ENCODE measurements at places on chromosomes 11 and 22. TPM values are rescaled to one million over a fixed set of nuclear protein-coding genes. Genes with fewer than 3 reads are reported as not detected.

DNA sequence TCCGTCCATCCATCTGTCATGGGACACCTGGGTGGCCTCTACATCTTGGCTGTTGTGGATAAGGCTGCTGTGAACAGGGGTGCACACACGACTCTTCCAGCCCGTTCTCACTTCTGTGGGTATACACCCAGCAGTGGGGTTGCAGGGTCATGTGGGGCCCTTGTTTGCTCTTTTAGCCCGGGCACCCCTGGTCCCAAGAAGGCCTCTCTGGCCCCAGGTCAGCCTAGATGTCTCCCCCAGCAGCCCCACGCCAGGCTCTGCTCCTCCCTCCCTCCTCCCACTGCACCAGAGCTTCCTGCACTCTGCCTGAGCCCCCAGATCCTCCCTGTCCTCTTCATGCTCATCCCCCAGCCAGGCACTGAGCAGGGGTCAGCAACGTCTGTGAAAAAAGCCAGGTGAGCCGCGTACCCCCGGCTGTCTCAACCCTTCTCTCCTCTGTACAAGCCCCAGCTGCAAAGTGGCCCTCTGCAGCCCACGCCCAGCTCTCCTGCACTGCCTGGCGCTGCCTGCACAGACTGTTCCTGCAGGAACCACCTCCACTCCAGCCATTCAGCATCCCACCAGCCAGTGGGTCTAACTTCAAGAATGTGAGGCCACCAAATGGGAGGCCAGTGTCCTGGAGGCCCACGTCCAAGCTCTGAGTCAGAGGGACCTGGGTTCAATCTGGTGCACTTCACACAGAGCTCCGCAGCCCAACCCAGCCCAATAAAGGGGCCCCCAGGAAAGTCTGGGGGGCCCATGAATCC, 1508.9 kb downstream of the BRD1 start:
- no peaks in the 10 kb centered on the region for H3K27me3 ChIP-seq
- no peak overlapping the region for H3K27ac ChIP-seq
- DNase-seq = no peak
- H3K4me3 ChIP-seq = no peak overlapping the region

GRCh38 chr11:100808904-100809491, 121.9 kb downstream of the ARHGAP42 start:
- H3K27ac ChIP-seq = no peak overlapping the region
- H3K4me3 ChIP-seq = no peak overlapping the region
- no peak for DNase-seq
- no peaks in the 10 kb centered on the region for H3K4me1 ChIP-seq
- H3K36me3 ChIP-seq = no peaks in the 10 kb centered on the region

DNA sequence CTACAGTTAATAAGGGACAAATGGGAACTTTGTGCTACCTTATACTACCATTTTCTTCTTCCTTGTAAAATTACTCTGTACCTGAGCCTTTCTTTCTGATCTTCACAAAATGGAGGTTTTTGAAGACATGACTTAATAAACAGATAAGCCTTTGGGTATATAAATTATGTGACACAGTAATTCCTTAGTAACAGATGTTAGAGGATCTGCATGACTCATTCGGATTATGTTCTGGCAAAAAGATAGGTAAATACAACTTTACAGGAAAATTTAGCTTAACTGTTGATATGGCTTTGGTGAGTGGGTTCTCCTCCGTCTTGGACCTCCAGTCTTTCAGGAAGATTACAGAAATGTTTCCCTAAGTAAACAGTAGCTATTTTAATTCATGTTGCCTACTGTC, 61.8 kb downstream of the BID start:
- H3K4me3 ChIP-seq = no peak overlapping the region
- H3K4me1 ChIP-seq = no peaks in the 10 kb centered on the region
- no peaks in the 10 kb centered on the region for H3K27me3 ChIP-seq
- no peaks in the 10 kb centered on the region for H3K36me3 ChIP-seq
- H3K27ac ChIP-seq = no peak overlapping the region
- DNase-seq = no peak

- no peaks in the 10 kb centered on the region for H3K36me3 ChIP-seq
- DNase-seq = no peak
- H3K27ac ChIP-seq = no peak overlapping the region
- H3K4me3 ChIP-seq = no peak overlapping the region
These were observed 120.7 kb upstream of the TOP3B start for GRCh38 chr22:22103078-22103875.

GRCh38 chr11:72422414-72422813, 11.9 kb downstream of the CLPB start:
- DNase-seq = no peak
- H3K27ac ChIP-seq = no peak overlapping the region
- H3K4me1 ChIP-seq = no peaks in the 10 kb centered on the region
- no peaks in the 10 kb centered on the region for H3K36me3 ChIP-seq
- H3K4me3 ChIP-seq = no peak overlapping the region

MMP10 gene
- total RNA-seq = not detected

- no peak for DNase-seq
- no peaks in the 10 kb centered on the region for H3K4me1 ChIP-seq
- H3K36me3 ChIP-seq = no peaks in the 10 kb centered on the region
- no peaks in the 10 kb centered on the region for H3K27me3 ChIP-seq
- no peak overlapping the region for H3K27ac ChIP-seq
These were observed 157.0 kb downstream of the SHANK2 start for GRCh38 chr11:71095294-71095850.

DNA sequence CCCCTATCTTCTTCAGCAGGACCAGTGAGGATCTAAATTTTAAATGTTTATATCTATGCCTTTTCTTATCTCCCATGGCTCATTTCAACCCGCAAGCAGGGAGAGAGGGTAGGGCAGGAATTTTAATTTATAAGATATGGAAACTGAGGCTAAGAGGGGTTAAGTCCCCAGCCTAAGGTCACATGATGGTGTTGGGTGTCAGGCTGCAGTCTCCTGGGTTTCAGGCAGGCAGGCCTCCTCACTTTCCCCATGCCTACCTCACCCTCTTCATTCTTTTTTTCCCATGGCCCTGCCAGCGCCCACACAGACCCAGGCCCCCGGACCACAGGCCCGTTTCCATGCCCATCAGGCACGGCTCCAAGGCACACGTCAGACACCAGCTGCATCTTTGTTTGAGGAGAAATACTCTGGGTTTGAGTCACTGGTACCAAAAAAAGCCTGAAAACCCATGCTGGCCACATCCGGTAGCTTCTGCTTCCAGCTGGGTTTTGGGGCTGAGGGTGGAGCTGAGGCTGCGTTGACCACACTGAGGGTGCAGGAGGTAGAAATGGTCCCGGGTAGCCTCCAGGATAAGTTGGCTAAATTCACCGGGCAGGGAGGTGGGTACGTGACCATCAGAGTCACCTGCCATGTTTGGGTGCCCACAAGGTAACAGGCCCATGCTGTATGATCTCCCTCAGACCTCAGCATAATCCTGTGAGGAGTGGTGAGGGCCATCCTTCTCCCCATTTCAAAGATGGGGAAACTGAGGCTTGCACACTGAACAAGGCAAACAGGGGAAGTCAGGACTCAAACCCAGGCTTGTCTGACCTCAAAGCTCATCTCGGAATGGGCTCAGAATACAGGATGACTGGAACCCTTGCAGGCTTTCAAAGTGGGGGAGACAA, 7.5 kb downstream of the CRYBB1 start:
- no peaks in the 10 kb centered on the region for H3K27me3 ChIP-seq
- H3K4me1 ChIP-seq = peaks cover 24% of the 10 kb centered on the region
- H3K36me3 ChIP-seq = no peaks in the 10 kb centered on the region

POLR2F gene
- total RNA-seq = 39.3 TPM

- no peaks in the 10 kb centered on the region for H3K27me3 ChIP-seq
- H3K4me1 ChIP-seq = peaks cover 12% of the 10 kb centered on the region
- H3K27ac ChIP-seq = no peak overlapping the region
- DNase-seq = peak; percentile 11
- H3K36me3 ChIP-seq = no peaks in the 10 kb centered on the region
These were observed 428.0 kb downstream of the LARGE1 start for GRCh38 chr22:33492210-33492651.

DNA sequence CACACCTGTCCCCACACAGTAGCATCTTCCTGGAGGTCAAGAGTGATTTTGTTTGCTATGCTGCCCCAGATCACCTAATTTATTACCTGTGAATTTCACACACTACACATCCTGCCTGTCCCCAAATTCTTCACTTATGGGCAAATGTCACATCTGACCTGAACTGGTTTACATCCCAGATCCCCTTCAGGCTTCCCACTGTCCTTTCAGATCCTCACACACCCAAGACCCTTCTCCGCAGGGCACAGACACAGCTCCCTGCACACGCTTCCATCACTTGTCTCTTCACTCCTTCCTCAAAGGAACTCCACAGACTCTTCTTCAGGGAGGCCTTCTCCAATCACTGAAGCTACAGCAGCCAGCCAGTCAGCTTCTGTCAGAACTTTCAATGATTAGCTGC, 118.7 kb upstream of the IGLL5 start:
- no peak overlapping the region for H3K4me3 ChIP-seq
- H3K27ac ChIP-seq = no peak overlapping the region
- H3K27me3 ChIP-seq = peaks cover 5% of the 10 kb centered on the region
- no peaks in the 10 kb centered on the region for H3K36me3 ChIP-seq
- no peak for DNase-seq

CRY2 gene
- total RNA-seq = 65.1 TPM

OR51E1 gene
- not detected for total RNA-seq

DNA sequence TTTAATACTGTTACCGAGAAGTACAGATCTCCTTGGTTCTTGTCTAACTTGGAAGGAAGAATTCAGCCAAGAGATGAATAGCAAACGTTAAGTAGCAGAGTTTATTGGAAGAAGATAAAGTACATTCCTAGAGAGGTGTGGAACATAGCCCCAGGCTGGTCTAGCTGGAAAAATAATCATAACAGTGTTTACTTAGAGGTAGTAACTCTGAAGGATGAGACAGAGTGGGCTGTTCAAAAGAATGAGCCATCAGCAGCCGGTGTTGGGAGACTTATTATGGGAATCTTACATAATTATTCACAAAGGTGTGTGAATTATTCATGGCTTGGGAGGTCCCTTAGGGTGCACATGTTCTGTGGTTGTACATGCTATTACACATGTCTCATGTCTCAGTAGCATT, 276.5 kb downstream of the LUZP2 start:
- H3K27ac ChIP-seq = no peak overlapping the region
- no peaks in the 10 kb centered on the region for H3K27me3 ChIP-seq
- H3K4me1 ChIP-seq = no peaks in the 10 kb centered on the region
- H3K36me3 ChIP-seq = no peaks in the 10 kb centered on the region

GVQW3 gene
- total RNA-seq = 8.2 TPM

PLAAT4 gene
- total RNA-seq = 12.6 TPM

DNA sequence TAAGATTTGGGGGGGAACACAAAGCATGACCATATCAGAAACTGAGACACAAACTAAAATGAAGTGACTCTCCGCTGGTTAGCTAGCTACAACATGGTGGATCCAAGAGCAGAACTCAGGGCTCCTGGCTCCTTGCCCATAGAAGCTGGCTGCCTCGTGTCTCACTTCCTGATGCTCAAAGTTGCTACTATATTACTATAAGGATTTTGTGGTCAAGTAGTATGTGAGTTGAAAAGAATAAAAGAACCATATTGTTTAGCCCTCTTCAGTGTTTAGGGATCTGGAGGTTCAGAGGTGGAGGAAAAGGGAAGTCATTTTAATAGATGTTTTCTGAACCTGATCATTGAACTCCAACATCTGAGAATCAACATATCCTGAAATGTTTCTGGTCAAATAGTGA, 16.9 kb upstream of the SIK2 start:
- no peaks in the 10 kb centered on the region for H3K36me3 ChIP-seq
- H3K4me3 ChIP-seq = no peak overlapping the region
- no peaks in the 10 kb centered on the region for H3K27me3 ChIP-seq
- H3K4me1 ChIP-seq = no peaks in the 10 kb centered on the region
- no peak for DNase-seq

DNA sequence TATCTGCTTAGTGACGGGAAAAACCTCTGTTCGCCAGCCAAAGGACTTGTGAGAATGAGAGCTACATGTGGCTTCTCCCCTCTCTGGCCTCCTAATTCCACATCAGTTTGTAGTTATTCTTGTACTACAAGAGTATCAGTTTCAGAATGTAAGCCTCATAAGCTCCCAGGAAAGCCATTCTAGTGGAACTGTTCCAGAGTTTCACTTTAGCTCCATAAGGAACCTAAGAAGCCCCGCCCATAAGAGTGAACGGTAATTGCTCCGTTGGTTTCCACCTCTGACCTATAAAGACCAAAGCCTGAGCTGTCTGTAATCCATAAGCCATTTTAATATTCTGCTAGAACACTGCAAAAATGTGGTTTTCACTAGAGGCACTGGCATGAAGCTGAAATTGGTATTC, 53.0 kb downstream of the SIK3 start:
- H3K27ac ChIP-seq = no peak overlapping the region
- H3K4me1 ChIP-seq = peaks cover 9% of the 10 kb centered on the region
- peaks cover 4% of the 10 kb centered on the region for H3K36me3 ChIP-seq
- no peak overlapping the region for H3K4me3 ChIP-seq
- H3K27me3 ChIP-seq = no peaks in the 10 kb centered on the region

GRCh38 chr11:92057849-92058442, 166.7 kb upstream of the FAT3 start:
- no peaks in the 10 kb centered on the region for H3K27me3 ChIP-seq
- no peaks in the 10 kb centered on the region for H3K4me1 ChIP-seq
- H3K4me3 ChIP-seq = no peak overlapping the region
- DNase-seq = no peak

DNA sequence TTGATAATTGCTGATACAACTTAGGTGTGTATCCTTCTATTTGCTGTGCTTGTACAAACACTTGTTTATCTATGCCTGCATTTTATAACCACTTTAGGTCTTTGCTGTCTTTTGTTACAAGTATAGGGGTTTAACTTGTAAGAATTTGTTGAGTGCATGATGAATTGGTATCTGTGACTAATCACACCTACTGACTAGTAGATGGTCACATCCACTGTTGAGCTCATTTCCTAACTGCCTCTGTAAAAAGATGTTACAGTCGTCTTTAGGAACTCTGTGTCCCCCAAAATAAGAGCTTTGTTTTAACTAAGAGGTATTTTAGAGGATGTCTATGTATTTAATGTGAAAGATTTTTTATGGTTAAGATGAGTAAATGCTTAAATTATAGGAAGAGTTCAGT, 60.5 kb downstream of the HIPK3 start:
- H3K27ac ChIP-seq = no peak overlapping the region
- H3K4me3 ChIP-seq = no peak overlapping the region
- no peaks in the 10 kb centered on the region for H3K27me3 ChIP-seq

GRCh38 chr11:124884340-124884739, 13.3 kb downstream of the ROBO4 start:
- H3K27ac ChIP-seq = no peak overlapping the region
- H3K4me1 ChIP-seq = no peaks in the 10 kb centered on the region
- no peak overlapping the region for H3K4me3 ChIP-seq
- peaks cover 5% of the 10 kb centered on the region for H3K27me3 ChIP-seq
- DNase-seq = no peak

DNA sequence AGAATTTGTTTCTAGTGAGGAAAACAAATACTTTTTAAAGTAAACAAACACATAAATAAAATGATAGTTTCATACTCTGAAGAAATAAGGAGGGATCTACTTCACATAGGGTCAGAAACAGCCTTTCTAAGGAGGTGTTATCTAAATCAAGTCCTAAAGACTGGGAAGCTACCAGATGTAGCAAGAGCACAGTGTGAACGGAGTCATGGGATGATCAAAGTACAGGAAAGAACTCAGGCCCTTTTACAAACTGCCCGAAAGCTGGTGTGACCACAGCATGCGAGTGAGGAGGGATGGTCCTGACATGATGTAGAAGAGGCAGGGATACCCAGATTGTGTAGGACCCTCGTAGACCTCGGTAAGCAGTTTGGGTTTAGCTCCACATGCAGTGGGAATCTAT, 102.8 kb downstream of the ARHGAP32 start:
- H3K27me3 ChIP-seq = no peaks in the 10 kb centered on the region
- no peak for DNase-seq
- no peak overlapping the region for H3K4me3 ChIP-seq
- H3K4me1 ChIP-seq = no peaks in the 10 kb centered on the region

- DNase-seq = no peak
- H3K27ac ChIP-seq = no peak overlapping the region
These were observed 47.6 kb downstream of the MOB2 start for GRCh38 chr11:1438967-1439330.
